ENCODE measurements at places on chromosomes 6 and 20.

DNA sequence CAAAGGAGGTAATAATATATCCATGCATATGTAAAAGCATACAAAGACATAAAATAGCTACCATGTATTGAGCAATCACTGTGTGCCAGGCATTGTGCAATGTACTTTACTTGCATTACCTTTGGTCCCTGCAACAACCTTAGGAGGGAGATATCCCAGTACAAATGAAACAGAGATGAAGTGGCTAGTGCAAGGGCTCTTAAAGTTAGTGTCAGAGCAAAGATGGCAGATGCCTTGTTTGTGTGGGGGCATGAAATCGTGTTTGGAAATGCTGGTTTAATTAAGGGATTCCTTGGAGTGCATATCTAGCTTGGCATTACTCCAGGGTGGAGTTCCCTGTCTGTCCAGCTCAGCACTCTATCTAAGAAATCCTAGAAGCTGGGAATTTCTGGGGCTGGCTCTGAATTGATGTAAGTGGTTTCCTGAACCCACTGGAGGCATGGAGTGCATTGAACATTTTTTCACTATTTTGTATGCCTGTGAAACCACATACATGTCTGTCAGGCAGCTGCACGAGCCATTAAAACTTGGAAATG lies 9.8 kb downstream of the PAQR8 start:
- no peak for DNase-seq

GRCh38 chr20:50815162-50815989 lies 20.5 kb downstream of the BCAS4 start:
- DNase-seq, result no peak

DNA sequence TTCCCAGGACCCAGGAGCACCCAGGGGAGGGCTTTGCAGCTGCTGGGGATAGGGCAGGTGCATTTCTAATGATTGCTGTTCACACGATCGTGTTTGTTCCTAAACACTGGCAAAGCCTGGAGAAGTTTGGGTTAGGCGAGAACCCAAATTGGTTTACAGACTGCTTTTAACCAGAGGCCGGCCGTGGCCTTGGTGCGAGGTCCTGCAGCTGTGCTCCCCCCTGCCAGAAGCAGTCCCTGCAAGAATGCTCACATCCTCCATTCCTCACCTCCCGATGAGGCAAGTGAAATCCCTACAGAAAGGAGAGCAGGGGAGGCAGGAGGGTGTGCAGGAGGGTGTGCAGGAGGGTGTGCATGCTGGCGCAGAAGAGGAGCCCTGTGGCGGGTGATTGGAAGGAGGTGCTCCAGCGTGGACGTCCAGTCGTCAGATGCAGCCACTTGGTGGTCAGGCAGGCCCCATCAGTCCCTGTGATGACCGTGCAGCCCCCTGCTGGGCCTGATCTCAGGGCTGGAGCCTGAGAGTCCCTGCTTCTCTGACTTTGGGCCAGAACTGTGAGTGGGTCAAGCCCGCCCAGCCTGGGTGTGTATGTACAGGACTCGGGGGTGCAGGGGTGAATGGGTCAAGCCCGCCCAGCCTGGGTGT lies 55.7 kb upstream of the FRMD1 start:
- DNase-seq, result no peak

- no peak for DNase-seq
These were observed 25.6 kb downstream of the BLTP3A start for GRCh38 chr6:34817446-34817845.

GRCh38 chr6:37323580-37323979 lies 30.2 kb upstream of the RNF8 start:
- no peak for DNase-seq

- no peak for DNase-seq
These were observed 21.1 kb downstream of the GHRH start for GRCh38 chr20:37240337-37241067.

- DNase-seq, result no peak
These were observed 261.0 kb downstream of the UST start for GRCh38 chr6:149007846-149008245.

- no peak for DNase-seq
These were observed 101.0 kb upstream of the MPC1 start for GRCh38 chr6:166483573-166484250.

GRCh38 chr6:64691064-64691463 lies 1016.0 kb downstream of the EYS start:
- no peak for DNase-seq

GRCh38 chr6:134830194-134830593 lies 119.7 kb downstream of the ALDH8A1 start:
- no peak for DNase-seq

DNA sequence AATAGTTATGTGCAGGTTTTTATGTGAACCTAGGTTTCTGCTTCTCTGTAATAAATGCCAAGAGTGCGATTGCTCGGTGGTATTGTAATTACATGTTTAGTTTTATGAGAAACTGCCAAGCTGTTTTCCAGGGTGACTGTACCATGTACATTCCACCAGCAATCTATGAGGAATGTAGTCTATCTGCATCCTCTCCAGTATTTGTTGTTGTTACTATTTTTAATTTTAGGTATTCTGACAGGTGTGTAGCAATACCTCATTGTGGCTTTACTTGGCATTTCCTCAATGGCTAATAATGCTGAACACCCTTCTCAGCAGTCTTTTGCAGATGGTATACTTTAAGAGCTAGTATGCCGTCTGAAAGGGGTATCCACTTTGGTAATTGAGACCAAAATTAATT lies 142.1 kb downstream of the BMP2 start:
- no peak for DNase-seq

GRCh38 chr6:130937942-130938604 lies 110.9 kb downstream of the SMLR1 start:
- no peak for DNase-seq

DNA sequence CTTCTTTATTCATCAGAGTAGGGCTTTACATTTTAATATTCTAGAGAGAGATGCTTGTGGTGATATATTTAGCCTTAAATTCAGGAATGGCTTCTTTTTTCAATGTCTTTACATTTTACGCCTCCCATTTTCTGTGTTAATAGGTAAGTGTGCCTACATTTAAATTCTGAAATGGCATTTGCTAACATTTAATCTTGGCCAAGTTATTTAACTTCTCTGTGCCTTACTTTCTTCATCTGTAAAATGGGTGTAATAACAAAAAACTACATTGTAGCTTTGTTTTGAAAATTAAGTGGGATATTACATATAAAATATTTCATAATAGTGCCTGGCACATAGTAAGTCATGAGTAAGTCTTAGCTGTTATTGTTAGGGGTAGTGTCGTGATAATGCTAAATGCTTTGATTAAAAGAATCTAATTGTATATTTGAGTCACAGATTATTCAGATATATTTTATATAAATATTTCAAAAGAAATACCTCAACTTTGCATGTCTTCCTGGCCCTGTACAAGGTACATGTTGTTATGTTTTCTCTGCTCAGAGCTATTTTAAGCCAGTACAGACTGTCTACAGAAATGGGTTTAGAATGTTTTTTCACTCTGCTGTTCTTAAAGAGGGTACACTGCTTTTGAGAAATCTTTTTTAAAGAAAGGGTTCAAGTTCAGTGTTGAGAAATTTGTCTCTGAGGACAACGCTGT lies 18.8 kb downstream of the CARMIL1 start:
- DNase-seq, result no peak

- DNase-seq, result no peak
These were observed 264.4 kb downstream of the COL12A1 start for GRCh38 chr6:74941424-74941823.

DNA sequence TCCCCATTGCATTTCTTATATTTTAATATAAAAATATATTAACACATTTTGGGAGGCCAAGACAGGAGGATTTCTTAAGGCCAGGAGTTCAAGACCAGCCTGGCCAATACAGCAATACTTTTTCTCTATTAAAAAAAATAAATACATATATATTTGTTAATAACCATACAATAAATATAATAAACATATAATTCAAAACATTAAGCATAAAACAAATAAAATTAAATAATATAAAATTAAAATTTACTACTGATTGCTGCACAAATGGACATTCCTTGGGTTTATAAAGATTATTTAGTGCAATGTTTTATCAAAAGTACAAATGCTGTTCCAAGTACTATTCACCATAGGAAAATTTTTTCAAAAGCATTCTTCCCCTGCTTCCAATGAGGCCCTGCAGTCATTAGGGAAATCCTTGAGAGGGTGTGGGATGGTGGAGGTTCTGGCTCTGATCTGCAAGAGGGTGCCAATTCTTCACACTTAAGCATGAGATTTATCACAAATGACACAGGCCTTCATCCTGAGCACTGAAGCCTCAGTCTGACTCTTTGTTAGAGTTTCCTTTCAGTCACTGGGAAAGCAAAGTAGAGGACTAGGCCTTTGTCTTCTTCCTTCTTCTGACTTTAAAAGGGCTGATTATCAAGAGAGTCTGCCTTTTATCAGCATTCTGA lies 596.7 kb downstream of the EPM2A start:
- DNase-seq, result no peak

DNA sequence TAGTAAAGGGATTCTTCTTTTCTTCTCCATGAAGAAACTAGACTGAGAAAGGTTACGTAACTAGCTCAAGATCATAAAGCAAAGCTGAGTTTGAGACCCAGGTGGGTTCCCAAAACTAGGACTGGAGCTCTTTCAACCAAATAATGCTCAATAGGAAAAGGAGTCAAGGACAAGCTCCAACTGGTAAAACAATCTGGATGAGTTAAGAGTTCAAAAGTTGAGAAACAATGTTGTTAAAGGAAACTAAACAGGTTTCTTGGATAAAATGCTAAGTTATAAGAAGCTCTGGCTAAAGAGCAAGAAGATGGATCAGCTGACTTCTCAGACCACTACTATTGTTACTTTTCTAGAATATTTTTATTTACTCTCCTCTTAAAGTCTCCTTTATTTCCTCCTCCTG lies 137.3 kb downstream of the MMS22L start:
- DNase-seq, result no peak

DNA sequence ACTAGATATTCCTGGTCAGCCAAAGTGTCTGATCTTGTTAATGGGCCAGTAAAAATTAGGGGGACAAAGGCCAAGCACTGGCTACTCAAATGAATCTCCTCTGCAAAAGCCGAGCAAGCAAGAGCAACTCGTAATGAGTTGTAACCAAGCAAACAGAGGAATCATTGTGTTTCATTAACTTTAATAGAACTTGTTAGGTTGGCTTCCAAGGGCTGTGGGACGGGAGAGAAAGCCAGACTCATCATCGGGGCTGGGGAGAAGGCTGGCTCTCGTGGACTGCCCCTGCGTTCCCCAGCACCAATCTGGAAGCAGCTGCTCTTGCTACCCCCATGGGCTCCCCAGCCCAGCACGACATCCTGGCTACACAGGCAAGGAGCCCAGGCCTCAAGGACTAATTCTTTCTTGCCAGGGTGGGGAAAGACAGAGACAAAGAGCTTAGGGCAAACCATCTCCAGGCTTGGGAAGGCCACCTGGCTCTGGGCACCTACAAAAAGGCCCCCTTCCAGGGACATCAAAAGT lies 10.5 kb upstream of the SCUBE3 start:
- no peak for DNase-seq

GRCh38 chr6:70390067-70390466 lies 23.2 kb upstream of the FAM135A start:
- DNase-seq, result no peak

DNA sequence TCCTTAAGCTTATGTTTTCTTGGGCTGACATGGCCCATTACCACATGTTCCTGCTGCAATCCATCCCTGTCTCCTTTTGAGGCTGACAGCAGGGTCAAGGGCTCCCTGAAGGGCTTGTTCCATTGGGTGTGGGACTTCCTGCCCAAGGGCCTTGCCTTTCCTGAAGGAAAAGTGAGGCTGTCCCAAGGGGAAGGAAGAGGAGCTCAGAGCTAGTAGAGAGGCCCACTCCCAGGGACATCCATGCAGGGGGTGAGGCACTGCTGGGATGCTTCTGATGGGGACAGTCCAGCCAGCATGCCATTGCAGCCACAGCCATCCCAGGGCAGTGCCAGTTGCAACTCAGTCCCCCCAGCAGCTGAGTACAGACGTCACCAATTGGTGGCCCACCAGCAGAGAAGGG lies 138.4 kb upstream of the FOXA2 start:
- no peak for DNase-seq

DNA sequence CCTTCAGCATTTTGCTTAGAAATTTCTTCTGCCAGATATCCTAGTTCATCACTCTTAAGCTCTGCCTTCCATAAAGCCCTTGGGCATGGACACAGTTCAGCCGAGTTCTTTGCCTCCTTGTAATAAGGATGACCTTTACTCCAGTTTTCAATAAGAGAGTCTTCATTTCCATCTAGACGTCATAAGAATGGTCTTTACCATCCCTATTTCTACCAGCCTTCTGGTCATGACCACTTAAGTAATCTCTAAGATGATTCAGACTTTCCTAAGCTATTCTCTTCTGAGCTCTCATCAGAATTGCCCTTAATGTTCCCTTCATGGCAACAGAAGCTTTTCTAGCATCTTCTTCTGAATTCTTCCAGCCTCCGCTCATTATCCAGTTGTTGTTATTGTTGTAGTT lies 126.1 kb downstream of the TFAP2C start:
- DNase-seq, result no peak

DNA sequence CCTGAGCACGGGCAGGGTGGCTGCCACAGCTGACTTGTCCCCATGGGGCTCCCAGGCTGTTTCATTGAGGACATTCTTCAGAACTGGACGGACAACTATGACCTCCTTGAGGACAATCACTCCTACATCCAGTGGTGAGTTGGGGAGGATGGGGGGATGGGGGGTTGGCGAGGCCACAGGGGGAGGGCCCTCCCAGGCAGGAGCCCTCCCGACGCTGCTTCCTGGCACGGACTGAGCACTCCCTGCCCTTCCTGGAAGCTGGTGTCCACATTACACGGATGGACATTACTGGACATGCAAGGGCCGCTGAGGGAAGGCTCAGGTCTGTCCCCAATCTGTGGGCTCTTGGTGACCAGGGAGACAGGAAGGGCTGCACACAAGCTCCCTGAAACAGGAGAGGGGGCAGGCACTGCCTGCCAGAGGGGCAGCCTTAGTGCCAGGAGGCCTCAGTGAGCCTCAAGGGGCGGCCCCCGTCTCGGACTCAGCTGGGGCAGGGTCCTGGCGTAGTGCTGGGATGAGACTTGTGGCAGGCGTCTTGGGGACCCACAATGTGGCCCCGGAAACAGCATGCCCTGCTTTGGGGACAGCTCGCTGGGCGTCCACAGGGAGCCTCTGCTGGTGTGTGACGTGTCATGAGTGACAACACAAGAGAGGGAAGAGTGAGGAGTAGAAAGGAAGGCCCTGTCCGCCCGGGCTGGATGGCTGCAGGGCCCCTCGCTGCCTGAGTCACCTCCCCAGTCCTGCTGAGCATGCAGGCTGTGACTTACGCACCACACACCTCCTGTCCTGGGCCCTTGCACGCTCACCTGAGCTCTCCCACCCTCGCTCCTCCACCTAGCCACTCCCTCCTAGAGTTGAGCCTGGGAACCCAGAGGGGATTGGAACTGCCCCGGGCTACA lies 5.1 kb downstream of the OGFR start:
- no peak for DNase-seq
